GM19239 (cell line): ENCODE measurements at places on chromosomes 7 and 10.

DNA sequence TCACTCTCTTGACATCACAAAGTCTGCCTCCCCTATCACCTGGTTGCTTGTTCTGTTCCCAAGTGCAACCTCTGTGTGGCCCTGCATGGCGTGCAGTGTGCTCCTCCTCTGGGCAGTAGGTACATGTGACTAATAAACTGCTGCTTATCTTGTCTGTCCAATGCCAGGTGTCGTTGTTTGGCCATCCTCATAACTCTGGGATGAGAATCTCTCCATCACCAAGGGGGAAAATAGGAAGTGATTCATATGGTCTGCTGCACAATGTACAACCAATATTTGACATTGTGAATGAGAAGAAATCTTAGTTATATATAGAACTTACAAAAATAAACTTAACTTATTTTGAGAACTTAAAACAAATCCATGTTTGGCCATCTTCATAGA is 135.2 kb downstream of the INHBA start:
- DNase-seq: no peak

- no peak for DNase-seq
Measured at GRCh38 chr7:27213433-27214238, 13.7 kb upstream of the HOXA13 start.

DNA sequence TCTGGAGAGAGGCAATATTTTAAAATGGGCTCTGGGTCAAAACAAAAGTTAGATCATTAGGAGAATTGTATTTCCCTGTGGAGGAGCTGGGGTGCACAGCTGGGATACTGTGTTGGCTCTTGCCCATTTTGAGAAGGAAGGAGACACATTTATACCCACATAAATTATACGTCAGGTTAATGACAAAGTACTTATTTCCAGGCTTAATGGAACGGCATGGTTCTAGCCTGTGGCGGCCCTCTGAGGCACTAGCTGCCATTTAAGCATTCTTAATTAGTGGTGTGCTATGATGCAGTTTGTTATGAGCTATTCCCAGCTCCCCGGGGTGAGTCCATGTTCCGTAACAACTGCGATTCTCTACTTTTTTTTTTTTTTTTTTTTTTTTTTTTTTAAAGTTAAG is 193.5 kb downstream of the SEC23IP start:
- DNase-seq: no peak

DNA sequence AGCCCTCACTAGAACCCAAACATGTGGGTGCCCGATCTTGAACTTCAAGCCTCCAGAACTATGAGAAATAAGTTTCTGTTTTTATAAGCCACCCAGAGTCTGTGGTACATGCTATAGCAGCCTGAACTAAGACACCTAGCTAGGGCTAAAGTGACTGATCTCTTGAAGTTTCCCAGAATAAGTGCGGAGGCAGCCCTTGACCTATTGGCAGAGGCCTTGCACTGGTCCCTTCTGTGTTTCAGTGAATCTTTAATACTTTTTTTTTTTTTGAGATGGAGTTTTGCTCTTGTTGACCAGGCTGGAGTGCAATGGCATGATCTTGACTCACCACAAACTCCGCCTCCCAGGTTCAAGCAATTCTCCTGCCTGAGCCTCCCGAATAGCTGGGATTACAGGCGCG is 85.1 kb downstream of the SVOPL start:
- DNase-seq: no peak

GRCh38 chr10:31961277-31962074 is 32.8 kb upstream of the ARHGAP12 start:
- no peak for DNase-seq

DNA sequence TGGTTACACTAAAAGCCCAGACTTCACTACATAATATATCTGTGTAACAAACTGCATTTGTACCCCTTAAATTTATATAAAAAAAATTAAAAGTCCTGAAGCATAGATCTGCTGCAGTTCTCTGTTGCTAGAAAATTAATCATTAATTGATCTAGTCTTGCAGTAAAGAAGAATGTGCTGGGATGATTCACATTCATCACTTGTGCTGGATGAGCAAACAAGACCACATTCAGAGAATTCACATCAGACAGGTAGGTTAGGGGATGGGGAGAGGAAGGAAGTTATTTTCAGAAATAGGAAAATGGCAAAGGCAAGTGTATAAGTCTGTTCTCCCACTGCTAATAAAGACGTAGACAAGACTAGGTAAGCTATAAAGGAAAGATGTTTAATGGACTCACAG is 1019.0 kb downstream of the KCNMA1 start:
- no peak for DNase-seq
